Adipocyte (in vitro differentiated cells): ENCODE measurements at places on chromosomes 5 and 9.

GRCh38 chr5:127844581-127845021 is 141.4 kb downstream of the CCDC192 start:
- no peak for DNase-seq

DNA sequence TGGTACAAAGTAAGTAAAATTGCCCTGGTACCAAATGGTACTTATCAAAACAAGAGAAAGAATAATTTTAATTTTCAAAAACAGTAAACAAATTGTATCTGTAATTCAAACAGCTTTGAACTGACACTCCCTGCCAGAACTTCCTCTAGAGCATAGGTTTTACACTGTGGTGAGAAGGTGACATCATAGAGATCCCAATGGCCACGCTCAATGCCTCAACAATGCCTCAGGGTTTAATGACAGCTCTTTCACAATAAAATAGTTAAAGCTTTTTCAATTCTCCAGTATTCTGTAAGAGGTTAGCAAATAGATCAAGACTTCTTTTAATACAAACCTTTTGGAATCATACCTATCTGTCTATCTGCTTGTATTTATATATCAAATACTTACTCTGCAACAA is 437.1 kb downstream of the PRR16 start:
- DNase-seq, result peak; percentile 2

DNA sequence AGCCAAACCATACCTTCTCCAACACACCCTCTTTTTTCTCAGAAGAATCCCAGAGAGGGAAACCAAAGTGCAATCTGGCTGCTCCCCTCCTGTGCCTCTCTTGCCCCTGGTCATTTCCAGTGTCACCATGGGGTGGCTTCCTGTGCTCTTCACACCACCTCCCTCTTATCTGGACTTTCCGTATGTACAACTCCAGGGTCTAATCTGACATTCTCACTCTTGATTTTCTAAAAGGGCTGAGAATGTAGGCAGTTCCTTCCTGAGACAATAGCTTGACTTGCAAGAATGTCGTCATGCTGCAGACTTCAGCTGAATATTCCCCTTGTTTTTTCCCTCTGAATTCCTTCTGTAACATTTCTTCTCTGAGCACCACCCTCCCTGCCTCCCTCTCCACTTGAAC is 110.2 kb downstream of the FBXL7 start:
- DNase-seq, result no peak

GRCh38 chr9:98335661-98336060 is 80.2 kb upstream of the TBC1D2 start:
- DNase-seq, result no peak

GRCh38 chr5:181167814-181168488 is 20.6 kb downstream of the OR2V2 start:
- DNase-seq, result peak; percentile 48

DNA sequence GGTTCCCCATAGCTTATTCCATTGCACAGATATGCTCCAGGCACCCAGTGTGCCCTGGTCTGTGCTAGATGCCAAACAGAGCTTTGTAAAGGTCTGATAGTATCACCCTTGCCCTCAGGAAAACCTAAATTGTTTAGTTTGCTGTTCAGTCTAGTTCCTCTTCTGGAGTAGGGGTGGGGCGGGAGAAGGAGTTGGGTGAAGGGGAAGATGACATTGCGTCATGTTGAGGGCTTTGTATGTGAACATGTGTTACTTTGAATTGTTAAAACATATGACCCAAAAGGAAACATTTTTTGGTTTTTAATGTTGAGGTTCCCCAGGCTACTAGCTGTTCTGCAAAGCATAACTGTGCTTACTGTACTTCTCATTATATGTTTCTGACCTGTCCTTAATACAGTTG is 40.6 kb downstream of the HACD4 start:
- DNase-seq, result no peak

DNA sequence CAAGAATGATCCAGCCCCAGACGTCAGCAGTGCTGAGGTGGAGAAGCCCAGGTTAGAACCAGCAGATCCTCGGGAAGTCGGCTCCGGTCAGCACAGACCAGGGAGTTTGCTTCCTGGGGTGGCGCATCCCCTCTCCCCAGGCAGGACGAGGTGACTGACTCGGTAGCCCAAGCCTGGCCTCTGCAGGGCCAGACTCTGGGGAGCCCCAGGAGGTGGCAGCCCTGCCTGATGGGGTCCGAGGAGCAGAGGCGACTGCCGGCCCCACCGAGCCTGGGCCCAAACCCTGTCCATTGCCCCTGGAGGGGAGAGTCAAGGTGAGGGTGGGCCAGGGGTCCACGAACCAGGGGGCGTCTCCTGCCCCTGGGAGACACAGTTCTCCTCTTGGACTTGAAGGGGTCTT is 52.9 kb upstream of the SARDH start:
- no peak for DNase-seq

DNA sequence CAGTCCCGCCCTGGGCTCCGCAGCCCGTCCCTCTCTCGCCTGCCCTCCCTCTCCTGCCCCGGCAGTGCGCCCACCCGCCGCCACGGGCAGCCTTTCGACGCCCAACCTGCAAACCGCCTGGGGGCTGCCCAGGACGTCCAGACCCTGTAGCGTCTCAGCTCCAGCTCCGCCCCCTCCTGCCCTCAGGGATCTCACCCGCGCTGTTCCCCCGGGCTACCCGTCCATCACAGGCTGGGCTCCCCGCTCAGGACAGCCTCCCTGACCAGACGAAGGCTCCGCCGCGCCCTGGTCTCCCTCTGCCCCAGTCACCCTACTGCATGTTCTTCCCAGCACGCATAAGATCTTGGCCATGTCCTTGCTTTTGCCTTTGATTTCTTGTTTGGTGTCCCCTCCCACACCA is 1.4 kb downstream of the RASGEF1C start:
- no peak for DNase-seq

GRCh38 chr9:126701813-126702140 is 88.0 kb downstream of the LMX1B start:
- DNase-seq, result no peak

- DNase-seq, result no peak
Measured at GRCh38 chr5:8289779-8290178, 420.8 kb downstream of the MTRR start.

DNA sequence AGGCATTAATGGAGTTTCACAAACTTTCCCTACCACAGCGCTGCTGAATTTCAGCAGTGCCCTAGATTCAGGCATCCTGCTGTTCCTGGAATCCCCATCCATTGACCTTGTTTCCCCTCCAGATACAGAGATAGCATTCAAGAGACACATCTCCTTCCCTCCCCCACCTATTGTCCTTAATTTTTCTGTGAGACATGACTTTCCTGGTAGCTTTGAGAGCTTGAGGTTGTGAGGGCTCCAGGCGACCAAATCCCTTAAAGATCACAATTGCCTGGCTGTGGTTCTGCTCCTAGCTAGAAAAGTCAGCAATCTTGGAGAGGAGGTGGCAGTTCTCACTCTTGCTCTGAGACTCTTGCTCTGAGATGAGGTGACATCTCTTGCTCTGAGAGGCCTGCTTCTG is 48.0 kb downstream of the PRR16 start:
- DNase-seq, result no peak

DNA sequence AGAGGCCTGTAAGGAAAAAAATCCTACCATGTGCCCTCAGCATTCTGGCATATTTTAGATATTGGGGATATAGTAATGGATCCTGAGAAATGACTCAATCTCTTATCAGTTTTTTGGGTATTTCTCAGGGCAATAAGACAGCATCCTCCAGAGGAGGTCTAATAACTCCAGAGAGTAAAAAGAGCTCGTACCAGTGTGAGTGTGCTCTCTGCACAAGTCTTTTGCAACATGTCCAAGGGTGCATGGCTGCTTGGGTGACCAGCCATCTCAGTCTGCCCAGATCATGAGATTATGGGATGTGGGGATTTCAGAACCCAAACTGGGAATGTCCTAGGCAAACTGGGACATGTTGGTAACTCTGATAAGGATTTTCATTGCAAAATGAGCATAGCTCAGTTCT is 15.3 kb downstream of the ASPN start:
- DNase-seq, result no peak

DNA sequence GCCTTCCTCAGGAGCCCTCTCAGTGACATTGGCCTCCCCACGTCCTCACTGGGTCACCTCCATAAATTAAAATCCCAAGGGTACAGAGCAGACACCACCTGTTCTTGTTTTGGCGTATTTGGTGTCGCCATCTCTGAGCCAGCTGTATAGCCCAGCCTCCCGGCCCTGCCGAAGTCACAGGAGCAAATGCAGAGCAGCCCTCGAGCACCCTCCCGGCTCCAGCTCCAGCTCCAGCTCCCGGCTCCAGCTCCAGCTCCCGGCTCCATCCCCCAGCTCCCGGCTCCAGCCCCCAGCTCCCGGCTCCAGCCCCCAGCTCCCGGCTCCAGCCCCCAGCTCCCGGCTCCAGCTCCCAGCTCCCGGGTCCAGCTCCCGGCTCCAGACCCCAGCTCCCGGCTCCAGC is 74.3 kb downstream of the ZNF354C start:
- no peak for DNase-seq

GRCh38 chr9:80305136-80305535 is 733.4 kb downstream of the TLE4 start:
- peak; percentile 56 for DNase-seq

GRCh38 chr5:109907189-109907588 is 217.5 kb downstream of the MAN2A1 start:
- no peak for DNase-seq

- DNase-seq, result peak; percentile 18
Measured at GRCh38 chr9:120480707-120481106, 99.3 kb downstream of the CDK5RAP2 start.

GRCh38 chr5:12208366-12209100 is 304.3 kb upstream of the CTNND2 start:
- no peak for DNase-seq

- no peak for DNase-seq
Measured at GRCh38 chr5:18740301-18740700, 1106.0 kb downstream of the TAF11L14 start.

DNA sequence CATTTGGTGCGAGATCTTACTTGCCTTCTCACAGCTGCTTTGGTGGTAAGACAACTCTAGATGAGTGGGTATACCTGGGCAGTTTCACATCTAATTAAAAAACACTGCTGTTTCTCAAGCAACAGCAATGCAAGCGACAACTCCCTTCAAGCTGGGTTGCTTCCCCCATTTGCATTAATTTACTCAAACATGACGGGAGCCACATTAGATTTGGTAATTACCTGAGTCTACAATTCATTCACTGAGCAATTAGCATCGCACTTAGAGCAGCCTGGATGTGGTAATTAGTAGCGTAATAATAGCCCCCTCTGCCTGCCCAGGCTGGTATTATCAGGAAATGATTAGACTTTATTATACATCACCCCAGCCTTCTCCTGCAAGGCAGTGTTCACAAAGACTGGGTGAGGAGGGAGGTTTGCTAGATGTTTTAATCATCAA is 73.4 kb downstream of the FBXO38 start:
- DNase-seq, result no peak

DNA sequence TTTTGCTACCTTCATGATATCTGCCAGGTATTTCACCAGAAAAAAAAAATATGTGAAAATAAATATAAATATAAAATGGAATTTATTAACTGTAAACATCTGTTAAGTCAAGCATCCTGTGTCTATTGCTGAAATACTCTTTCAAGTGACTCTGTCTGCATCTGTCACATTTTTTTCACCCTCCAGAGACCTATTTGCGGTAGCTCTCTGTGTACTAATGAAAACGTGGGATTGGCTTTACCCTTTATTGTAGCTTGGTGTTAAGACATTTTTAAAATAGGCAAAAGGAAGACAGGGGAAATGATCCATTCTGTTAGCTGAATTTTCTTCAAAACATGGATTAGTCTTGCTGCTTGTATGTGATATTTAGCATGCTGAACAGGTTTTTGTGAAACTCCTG is 536.0 kb upstream of the WWC1 start:
- DNase-seq, result no peak

DNA sequence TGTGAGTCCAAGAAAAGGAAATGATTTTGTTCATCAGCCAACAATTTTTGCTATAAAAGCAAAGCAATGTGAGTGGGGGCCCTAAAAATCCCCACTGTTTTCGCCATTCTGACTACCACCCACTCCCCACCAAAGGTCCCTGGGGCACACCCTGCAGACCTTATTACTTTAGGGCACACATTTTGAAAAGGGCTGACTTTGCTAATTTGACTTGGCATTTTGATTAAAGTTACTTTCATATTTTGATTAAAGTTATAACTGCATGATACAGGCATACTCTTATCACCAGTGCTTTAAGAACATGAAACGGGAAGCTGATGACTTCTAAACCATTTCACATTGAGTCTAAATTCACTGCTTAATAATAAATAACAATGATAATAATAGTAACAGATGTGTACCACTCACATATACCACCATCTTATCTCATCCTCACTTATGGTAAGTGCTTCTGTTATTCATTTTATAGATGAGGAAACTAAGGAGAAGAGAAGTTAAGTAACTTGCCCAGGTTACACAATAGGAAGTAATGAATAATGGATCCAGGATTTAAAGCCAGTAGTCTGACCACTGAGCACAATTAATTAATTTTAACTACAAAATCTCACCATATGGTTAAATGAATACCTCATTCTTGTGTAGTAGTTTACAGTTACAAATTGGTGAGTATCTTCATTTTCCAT is 25.4 kb upstream of the NR3C1 start:
- no peak for DNase-seq

DNA sequence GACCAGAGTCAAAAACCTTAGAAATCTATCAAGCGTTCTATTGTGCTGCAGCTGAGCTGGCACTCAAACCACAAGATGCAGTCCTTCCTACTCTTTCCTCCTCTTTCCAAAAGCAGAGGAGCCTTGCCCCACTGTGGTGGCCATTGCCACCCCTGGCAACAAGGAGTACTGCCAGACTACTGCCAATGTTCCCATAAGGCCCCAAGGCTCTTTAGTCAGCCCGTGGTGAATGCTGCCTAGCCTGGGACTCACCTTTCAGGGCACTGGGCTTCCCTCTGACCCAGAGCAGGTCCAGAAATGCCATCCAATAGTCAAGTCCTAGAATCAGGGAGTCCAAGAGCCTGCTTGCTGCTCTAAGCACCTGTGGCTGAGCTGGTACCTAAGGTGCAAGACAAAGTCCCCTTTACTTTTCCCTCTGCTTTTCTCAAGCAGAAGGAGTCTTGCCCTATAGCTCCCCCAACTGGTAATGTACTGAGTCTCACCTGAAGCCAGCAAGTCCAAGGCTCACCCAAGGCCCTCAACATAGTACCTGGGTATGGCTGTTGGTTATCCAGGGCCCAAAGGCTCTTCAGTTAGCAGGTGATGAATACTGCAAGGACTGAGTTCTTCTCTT is 219.4 kb downstream of the ATPSCKMT start:
- DNase-seq, result peak; percentile 41

DNA sequence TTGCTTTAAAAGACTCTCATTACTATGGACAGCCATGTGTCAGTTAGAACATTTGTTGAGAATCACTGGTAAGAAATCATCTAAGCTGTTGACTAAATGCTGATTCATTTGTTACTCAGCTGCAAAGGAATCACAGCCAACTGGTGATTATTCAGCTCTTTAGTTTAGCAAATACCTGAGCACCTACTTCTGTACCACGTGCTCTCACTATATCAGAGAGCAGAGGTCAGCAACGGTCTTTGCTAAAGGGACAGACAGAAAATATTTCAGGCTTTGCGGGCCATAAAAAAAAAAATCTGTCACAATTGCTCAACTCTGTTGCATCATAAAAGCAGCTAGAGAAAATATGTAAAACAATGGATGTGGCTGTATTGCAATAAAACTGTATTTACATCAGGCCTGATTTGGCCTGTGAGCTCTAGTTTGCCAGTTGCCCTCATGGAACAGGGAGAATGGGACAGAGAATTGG is 377.6 kb downstream of the DNAH5 start:
- DNase-seq, result peak; percentile 32
